Left ventricle myocardium superior (tissue), 1 donor: ENCODE measurements at places on chromosomes 5 and 9. TPM values are rescaled to one million over a fixed set of nuclear protein-coding genes. Genes with fewer than 3 reads are reported as not detected.

GRCh38 chr5:3899093-3899492 lies 303.5 kb downstream of the IRX1 start:
- DNase-seq: no peak

DNA sequence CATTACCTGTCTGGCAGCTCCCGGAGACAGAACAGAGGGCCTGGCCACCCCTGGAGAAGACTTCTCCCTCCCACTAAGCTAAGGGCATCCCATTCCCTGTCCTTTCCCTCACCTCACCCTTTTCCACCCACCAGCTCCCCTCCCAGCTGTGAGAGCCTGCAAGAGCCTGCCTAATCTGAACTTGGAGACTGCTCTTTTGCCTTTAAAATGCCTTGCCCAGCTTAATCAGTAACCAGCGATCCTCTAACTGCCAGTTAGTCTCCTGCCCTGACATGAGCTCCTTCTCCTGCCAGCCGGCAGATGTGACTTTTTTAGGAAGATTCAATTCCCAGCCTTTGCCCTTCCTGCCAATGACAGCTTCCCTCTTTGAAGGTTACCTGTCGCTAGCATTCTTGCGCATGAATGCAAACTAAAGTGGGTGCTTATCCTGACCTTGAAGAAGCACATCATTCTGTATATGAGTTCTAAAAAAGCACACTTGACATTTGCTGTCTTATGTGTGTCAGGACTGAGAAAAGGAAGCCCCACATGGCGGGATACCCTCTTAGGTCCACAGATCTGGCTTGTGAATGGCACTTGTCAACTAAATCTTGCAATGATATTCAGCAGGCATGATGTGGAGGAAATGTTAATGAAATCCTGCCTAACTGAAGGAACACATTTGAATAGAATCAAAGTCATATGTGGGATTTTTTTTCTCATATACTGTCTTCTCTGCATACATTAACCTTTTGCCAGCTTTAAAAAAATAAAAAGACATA lies 411.2 kb upstream of the SLC30A5 start:
- DNase-seq: no peak

DNA sequence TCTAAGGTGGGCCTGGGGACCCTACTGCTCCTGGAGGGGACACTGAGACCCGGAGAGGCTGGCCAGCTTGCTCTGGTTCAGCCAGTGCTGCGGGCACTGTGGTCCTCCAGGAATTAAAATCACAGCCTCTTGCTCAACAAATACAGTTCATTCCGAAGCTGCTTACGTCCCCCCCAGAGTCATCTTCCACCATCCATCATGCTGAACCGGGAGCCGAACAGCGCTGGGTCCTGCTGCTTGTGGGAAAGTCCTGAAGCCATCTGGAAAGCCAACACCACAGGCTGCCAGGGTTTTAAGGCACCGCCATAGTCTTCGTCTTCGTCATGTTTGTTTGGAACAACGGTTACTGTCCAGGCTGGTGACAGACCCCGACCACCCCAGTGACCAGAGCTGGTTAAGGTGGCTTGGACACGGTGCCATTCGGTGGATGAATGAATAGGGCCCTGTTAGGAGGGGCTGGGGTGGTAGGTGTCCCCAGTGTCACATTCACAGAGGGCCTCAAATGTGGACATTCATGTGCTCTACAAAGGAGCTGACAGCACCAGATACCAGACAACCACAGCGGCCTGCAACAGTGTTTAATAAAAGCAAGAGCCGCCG lies 81.6 kb upstream of the PHYKPL start:
- no peak for DNase-seq

DNA sequence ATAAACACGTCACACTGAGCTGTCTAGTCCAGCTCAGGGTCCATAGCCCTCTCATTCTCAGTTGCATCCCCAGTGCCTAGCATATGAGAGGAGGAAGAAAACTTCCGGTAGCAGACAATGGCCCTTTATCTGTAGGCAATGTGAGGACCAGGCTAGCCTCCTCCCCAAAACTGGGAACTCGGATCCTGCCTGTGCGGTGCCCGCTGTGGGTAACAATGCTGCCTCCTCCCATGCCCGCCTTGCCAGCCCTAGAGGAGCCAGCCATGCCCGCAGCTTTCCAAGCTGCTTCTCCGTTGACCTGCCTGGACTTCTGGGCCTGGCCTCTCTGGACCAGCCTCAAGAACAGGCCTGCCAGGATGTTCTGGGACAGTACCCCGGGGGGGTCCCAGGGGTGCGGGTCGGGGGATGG lies 74.6 kb upstream of the ORM1 start:
- no peak for DNase-seq

DNA sequence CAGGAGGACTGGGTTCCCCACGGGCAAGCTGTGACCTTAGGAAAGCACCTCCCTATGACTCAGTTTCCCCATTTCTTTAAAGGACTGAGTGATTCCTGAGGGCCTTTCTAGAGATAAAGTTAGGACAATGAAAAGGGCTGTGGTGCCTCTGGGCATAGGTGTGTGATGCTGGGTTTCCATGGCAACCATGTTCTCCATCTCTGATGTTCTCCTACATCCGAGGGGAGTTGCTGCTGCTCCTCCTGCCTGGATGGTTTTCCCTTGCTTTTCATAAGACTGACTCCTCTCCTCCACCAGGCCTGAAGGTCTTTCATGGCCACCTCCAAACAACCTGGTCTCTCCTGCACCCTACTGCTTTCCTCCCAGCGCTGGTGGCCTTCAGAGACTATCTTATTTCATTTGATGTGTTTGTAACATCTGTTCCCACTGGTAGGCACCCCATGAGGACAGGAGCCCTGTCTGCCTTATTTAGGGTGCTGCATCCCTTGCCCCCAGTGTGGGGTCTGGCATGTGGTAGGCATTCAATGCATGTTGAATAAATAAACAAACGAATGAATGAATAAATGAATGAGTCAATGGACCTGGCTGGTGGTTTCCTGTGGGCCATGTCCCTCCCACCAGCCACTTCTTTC lies 112.2 kb upstream of the HAND1 start:
- no peak for DNase-seq

The CCDC187 gene
- not detected for total RNA-seq
